ENCODE measurements at places on chromosomes 2 and 18.

GRCh38 chr2:66438498-66438833, 3.5 kb downstream of the MEIS1 start:
- DNase-seq, result no peak

DNA sequence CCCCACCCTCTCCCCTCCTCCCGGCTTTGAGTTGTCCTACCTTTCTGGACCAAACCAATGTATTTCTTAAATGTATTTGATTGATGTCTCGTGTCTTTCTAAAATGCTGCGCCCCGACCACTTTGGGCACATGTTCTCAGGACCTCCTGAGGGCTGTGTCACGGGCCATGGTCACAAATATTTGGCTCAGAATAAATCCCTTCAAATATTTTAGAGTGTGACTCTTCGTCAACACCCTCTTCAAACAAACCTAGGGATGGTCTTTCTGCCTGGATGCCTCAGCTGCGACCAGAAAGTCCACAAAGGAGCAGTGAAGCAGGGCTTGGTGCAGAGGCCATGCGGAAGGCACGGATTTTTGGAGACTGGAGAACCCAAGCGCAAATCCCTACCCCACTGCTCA, 1.1 kb upstream of the SLC35F6 start:
- DNase-seq, result no peak

DNA sequence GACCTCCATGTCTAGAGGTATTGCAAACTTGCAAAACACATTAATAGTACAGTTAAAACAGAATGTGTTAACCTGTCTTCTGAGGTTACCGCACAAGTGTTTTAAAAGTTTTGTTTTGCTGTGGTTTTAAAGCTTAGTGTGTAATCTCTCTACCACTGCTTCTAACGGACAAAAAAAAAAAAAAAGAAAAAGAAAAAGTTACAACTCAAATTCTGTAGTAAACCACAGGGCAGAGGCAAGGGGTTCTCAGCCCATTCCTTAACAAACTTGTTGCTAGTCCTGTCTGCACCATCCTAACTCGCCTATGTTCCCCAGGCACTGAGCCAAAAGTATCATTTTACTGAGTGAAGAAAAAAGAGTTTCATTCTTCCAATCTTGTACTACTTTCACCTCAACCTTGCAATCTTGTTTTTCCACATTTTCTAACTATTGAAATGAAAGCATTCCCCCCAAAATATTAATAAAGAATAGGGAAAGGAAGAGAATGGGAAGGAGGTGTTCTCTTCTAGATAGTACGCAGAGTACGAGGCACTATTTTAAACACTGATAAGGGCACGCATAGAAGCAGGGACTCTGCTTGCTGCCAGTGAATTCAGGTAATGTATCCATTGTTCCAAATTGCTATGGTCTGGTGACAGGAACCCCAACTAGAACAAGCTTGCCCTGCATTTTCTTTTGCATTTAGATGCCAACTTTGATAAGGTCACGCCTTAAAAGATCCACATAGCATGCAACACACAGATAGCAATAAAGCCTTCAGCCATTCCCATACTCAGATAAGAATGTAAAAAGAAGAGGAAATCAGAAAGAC, 47.1 kb downstream of the IKZF2 start:
- no peak for DNase-seq

DNA sequence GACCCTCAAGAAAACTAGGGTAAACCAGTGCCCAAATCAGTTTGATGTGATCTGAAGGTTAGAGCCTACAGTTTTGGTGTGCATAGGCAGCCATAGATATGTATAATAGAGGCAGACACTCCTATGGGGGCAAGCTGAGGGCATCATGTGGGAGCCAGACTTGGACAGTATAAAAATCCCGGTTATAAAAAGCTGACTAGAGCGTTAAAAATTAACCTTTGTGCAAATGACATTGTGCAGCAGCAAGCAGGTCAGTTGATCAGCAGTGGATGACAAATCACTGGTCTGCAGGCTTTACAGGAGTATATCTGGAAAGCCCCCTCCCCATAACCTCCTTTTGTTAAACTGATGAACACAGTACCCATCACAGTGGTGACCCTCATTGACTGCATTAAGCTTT, 107.8 kb downstream of the CTNNA2 start:
- no peak for DNase-seq

DNA sequence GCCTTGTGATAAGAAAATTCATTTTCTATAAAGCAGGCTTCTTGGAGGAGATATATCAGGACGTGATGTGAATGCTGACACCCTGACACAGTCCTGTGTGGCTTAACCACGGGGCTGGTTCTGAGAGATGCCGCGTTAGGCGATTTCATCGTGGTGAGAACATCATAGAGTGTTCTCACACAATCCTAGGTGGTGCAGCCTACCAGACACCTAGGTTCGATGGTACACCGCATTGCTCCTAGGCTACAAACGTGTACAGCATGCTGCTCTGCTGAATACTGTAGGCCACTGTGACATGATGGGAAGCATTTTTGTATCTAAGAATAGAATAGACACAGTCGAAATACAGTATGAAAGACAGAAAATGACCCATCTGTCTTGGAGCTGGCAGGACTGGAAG, 82.5 kb downstream of the TNFRSF11A start:
- peak; percentile 42 for DNase-seq

DNA sequence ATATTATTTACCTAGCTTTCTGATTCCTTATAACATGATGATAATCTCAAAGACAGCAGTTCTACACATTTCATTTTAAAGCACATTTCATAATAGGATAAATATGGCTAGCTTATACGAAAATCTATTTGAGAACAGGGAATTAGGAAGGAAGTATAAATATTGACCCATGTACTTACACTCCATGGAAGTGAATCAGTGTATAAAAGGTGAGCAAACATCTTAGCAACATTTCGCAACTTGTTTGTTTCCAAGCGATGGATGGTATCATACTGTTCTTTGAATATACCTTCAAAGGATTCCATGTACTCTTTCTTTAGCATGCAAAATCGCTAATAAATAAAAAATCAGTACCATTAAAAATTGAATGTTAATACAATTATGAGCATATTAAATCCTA, 53.1 kb downstream of the CWC22 start:
- DNase-seq, result no peak

DNA sequence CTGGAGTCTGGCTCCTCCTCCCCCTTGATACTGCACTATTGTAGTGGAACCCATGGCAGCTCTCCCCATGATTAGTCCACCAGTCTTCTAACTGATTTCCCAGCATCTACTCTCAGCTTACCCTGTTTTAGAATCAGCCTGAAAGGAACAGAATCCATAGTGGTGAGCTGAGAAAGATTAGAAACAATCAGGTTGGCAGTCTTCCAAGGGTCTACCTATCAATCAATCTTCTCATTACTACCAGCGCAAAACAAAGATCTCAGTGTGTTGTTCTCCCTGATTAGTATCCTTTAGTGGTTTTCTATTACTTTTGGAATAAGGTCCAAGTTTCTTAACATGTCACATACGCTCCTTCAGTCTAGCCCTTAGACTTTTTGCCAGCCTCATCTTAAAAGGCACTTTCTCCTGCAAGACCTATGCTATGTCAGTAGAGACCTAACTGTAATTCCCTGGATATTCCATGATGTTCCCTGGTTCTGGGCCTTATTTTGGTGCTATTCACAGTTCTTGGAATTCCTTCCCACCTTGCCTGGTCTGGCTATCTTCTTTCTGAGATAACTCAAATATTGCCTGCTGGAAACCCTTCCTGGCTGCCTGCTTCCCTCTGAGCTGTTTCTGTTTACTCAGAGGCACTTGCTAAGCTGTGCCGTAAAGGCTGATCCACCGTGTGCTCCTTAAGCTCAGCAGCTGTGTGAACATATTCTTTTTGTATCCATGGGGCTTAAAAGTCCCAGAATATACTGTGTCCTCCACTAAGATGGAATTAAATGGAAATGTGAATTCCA, 32.6 kb downstream of the LAMA3 start:
- DNase-seq, result no peak

DNA sequence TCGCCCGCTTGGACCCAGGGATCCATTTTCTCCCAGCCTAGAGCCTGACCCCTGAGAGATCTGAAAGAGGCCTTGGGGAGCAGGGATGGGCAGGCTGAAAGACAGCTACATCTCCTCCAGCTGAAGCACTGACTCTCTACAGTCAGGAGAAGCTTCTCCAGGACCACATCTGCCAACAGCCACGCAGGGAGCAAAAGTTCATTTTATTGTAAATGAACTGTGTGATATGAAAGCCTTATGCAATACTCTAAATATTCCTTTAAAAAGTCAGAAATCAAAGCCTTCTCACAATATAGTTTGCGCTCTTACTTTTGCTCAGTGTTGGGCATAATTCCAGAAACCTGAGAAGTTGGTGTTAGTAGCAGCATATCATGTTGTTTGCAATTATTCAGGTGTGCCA, 428.9 kb upstream of the RAB6C start:
- DNase-seq, result no peak

GRCh38 chr18:2654928-2655177, 673 bp upstream of the SMCHD1 start:
- no peak for DNase-seq

DNA sequence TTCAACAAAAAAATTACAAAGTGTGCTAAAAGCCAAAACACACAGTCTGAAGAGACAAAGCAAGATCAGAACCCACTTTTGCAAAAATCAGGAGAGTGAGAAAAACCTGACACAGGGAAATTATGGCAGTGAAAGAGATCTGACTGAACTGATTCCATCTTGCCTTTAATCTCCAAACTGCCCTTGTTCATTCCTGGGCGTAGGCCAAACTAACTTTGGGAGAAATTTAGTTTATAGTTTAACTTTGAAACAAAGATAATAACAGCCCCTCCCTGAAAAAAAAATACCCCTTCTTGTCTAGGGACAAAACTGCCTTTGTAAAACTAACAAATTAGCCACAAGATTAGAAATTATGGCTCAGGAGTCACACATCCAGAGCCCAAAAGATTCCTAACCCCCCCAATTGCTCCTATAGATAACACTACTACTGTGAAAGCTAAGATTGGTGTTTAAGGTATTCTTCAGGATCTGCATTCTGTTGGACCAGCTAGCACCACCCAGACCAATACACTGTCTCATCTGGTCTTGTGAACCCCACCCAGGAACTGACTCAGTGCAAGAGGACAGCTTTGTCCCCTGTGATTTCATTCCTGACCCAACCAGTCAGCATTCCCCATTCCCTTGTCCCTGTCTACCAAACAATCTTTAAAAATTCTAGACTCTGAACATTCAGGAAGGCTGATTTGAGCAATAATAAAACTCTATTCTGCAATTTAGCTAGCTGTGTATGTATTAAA, 226.1 kb upstream of the SH3BP4 start:
- no peak for DNase-seq

- no peak for DNase-seq
Observed at GRCh38 chr18:31398191-31398590, 21.6 kb downstream of the DSG4 start.

- no peak for DNase-seq
Observed at GRCh38 chr2:67733517-67733916, 329.3 kb downstream of the C1D start.

GRCh38 chr2:100814453-100814852, 5.5 kb upstream of the NPAS2 start:
- no peak for DNase-seq

- DNase-seq, result no peak
Observed at GRCh38 chr2:46999084-46999483, 83.5 kb upstream of the MCFD2 start.

DNA sequence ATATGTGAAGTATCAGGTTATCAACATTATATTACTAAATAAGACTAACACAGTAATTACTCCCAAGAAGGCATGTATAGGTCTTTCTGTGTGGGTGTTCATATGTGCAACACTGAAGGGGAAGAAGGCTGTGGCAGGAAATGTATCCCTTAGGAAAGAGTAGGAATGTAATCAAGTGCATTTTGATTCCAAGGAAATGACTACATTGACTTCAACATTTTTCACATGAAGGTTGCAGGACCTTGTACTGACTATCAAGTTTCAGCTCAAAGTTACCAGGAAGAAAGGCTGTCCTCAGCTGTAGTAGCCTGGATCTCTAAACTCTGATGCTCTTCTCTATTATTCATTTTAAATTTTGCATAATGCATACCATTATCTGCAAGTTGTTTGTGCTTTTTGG, 680.8 kb downstream of the NYAP2 start:
- no peak for DNase-seq

- no peak for DNase-seq
Observed at GRCh38 chr2:165448406-165448805, 21.1 kb upstream of the CSRNP3 start.

- no peak for DNase-seq
Observed at GRCh38 chr2:205868773-205869333, 186.6 kb downstream of the NRP2 start.

GRCh38 chr2:5990086-5990485, 297.9 kb downstream of the SOX11 start:
- no peak for DNase-seq

GRCh38 chr2:189783451-189783926, 650 bp downstream of the ORMDL1 start:
- DNase-seq, result no peak

GRCh38 chr2:70718241-70718640, 49.8 kb downstream of the ADD2 start:
- DNase-seq, result no peak

GRCh38 chr2:47617028-47617427, 165.9 kb upstream of the MSH6 start:
- no peak for DNase-seq

All from activated CD8-positive, alpha-beta memory T cell treated with anti-CD3 and anti-CD28 coated beads for 24 hours (primary cell).